ENCODE measurements at places on chromosomes 5 and 9.

DNA sequence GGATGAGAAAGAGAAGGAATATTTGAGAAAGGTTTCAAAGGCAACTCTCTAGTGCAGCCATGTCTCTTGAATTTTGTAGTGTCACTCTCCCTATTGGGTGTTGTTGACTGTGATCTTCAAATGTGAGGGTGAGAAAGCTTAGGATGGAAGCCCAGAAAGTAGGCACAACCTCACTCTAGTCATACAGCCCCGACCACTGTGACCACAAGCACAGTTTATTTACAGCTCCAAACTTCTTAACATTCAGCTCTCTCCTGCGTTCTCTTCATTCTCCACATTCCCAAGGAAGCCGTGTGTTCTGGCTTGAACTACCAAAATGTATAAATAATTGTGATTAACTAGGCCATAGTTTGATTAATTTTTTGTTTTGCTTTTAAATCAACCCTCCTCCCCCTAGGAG, 542.9 kb downstream of the LRRC70 start:
- no peak for DNase-seq

GRCh38 chr5:174625591-174626350, 98.6 kb upstream of the MSX2 start:
- no peak for DNase-seq

- DNase-seq: no peak
Observed at GRCh38 chr5:56565644-56566043, 249.7 kb upstream of the MAP3K1 start.

DNA sequence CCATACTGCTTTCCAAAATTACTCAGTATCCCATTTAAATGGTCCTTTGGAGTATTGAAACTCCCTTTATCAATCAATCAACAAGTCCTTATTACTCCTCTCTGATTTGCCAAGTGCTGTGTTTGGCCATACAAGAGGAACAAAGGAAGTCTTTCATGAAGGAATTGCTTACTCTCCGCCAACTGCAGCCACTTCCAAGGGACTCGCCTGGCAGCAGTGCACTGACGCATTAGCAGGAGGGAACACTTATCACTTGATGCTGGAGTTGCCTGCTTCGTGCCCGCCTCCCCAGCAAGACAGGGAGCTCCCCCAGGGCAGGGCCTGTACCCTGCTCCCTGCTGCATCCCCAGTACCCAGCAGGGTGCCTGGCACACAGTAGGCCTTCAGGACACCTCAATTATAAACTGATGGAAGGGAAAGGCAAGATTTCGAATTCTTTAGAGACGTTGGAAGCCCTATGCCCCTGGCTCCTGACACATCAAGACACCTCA, 97.9 kb downstream of the CRB2 start:
- DNase-seq: no peak

DNA sequence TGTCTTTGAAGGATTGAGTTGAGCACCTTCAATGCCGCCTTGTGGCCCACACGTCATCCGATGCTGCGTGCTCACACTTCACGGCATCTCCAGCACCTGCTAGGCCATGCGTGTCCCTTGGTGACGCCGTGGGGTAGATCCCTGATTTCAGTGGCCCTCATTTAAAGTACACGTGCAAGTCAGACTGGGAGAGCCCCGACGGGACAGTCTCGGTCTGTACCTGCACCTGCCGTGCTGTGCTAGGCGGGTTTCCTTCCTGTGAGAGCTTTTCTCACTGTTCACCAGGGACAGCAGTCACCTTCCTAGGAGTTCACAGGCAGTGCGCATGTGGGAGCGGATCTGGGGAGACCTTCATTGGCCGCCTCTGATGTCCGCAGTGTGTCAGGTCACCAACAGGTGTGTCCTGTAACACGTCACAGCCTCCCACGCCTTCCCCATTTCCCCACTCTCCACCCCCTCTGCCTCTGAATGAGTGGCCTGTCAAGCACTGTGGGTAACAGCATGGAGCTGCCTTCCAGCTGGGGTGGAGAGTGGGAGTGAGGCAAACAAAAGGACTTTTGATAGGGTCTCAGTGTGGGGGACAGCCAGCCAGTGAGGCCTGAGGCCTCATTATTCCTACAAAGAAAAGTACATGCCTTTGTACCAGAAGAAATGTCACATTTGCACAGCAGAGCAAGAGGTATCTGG, 236.4 kb downstream of the FANCC start:
- DNase-seq: no peak

- DNase-seq: no peak
Observed at GRCh38 chr5:132417010-132417439, 47.5 kb downstream of the SLC22A5 start.

DNA sequence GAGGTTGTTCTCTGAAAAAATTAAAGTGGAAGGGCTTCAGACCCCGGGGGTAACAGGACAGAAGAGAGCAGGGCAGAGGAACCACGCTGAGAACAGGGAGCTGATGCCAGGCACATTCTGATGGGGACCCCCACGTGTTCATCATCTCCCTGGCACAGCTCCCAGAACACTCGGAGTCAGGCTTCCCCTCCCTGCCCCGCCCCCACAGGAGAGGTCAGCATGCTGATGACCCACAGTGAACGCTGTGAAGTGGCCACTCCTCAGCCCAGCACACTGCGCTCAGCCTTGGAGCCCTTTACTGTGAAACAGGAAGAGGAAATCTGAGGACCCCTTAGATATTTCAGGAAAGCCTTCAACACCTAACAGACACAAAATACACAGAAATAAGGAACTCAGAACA, 16.4 kb downstream of the RETREG1 start:
- DNase-seq: no peak

GRCh38 chr9:82363198-82363597, 374.6 kb downstream of the SPATA31D1 start:
- no peak for DNase-seq

- DNase-seq: no peak
Observed at GRCh38 chr5:27855491-27855890, 817.1 kb upstream of the CDH9 start.

- no peak for DNase-seq
Observed at GRCh38 chr9:121949364-121949763, 143.7 kb downstream of the TTLL11 start.

Measured in T-cell (primary cell).